ENCODE measurements at places on chromosomes 16 and 17.

GRCh38 chr17:64357191-64357981, 33.3 kb downstream of the PECAM1 start:
- DNase-seq, result no peak

DNA sequence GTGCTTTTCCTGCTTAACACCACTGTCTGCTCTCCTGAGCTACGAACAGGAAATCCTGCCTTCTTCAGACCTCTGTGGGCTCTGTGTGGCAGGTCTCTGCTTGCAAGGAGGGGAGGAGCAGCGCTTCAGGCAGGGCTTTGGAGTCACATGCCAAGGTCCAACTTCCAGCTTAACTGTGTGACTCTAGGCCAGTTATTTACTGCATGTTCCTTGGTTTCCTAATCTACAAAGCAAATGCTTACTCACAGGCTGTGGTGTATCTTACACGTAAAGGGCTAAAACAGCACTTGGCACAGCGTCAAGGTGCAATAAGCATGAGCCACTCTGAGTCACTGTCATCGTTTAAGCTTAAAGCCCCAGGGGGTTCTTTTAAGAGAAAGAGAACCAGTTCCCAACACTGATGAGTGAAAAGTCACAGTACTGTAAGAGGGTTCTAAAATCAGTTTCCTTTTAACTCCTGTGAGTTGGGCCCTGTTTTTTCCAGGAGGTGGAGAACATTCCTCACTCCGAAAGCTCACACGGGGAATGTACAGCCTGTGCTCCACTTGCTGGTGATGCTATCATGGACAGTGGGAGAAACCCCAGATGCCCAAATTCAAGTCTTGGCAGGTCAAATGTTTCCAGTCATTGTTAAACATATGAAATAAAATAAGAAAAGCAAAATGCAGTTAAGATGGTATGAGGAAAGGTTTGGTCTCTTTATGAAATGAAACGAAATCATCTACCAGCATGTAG, 54.1 kb upstream of the BCAR1 start:
- DNase-seq, result peak; percentile 91

- DNase-seq, result no peak
These were observed 712 bp downstream of the HOXB4 start for GRCh38 chr17:48577330-48577945.

DNA sequence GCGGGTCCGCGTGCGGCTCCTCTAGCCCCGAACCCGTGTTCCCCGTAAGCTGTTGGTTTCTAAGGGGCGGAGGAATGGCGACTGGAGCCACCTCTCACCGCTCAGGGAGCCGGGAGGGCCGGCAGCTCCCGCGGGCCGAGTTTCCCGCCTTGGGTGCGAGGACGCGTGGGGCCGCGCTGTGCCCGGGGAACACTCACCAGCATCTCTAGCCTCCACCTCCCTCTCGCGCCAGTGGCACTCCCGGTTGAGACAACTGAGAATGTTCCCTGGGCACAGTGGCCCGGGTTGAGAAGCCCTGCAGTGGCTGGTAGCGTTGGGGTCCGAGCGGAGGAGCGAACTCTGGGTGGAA, 560 bp downstream of the TELO2 start:
- DNase-seq, result peak; percentile 15

DNA sequence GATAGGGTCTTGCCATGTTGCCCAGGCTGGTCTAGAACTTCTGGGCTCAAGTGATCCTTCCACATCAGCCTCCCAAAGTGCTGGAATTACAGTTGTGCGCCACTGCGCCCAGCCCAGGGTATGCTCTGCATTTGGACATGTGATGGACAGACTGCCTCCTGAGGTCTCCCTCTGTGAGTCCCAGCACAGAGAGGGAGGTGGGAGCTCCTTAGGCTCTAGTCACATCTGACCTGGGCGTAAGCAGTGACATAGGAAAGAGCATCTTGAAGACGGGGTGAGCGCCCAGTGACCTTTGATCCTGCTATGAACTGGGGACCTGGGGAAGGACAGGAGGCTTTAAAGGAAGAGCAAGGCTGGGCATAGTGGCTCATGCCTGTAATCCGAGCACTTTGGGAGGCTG, 2.2 kb upstream of the GFAP start:
- no peak for DNase-seq

GRCh38 chr17:30557916-30558685, 80.9 kb downstream of the GOSR1 start:
- no peak for DNase-seq

DNA sequence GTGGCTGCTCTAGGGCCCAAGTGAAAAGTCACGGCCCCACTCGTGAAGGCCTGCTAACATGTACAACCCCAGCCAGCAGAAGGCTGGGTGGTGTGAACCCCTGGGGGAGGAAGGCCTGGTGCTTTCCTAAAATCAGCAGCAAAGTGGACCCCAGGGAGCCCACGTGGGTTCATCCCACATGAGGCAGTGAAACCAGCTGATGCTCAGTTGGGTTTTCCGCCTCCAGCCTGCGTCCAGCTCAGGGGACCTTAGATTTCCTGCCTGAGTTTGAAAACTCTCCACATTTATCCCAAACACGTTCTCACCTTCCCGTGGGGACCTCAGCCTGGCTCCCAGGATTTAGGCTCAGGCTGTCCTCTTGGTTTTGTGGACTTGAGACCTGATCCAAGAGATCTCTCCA, 85.8 kb downstream of the SOCS1 start:
- no peak for DNase-seq

- DNase-seq, result no peak
These were observed 29.6 kb downstream of the HS3ST3B1 start for GRCh38 chr17:14330492-14330962.

DNA sequence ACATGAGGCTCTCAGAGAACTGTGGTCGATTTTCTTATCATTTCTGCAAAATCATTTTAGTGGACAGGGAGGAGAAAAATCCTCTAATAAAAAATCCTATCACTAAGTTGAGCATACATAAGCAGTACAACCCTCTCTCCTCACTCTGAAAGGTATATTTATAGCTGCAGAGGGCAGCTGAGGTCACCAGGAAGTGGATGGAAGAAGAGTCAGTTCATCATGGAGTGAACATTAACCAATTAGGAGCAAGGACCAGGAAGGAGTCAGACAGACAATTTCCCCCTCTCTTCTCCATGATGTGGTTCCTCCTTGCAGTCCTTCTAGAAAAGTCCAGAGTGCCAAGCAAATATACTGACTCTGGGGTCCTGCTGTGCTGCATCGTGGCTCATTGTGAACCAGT, 253.7 kb downstream of the TOX3 start:
- no peak for DNase-seq

DNA sequence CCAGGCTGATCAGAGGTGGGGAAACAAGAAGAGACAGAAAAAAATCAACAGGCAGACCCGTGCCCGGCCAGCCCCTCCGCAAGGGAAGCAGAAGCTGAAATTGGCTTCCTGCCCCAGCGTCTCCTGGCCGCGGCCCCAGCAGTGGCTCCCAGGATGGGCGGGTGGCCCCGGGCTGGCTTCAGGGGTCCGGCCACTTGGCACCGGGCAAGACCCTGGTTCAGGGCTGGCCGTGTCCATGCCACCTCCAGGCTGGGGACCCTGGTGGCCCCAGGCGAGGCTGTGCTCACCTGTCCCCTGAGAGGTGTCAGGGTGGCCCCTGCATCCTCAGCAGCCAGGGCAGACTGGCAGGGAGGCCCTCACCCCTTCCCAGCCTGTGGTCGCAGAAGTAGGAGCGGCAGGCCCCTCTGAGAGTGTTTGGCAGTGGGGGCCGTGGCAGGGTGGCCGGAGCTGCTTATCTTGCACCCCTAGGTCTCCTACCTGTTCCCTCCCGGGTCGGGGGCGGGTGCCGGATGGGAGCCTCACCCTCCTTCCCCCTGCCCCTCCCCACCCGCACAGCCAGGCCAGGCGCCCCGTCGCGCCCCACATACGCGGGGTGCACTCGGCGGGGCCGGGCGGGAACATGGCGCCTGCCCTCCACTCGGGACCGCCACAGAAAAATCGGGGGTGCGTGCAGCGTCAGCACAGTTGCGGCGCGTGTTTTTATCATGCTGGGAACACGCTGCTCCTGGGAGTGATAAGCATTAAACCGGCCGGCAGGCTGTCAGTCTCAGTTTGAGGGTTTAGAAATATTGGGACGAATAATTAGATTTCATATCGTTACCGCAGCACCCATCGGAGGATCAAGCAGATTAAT, 46.7 kb upstream of the ZC3H18 start:
- peak; percentile 76 for DNase-seq

DNA sequence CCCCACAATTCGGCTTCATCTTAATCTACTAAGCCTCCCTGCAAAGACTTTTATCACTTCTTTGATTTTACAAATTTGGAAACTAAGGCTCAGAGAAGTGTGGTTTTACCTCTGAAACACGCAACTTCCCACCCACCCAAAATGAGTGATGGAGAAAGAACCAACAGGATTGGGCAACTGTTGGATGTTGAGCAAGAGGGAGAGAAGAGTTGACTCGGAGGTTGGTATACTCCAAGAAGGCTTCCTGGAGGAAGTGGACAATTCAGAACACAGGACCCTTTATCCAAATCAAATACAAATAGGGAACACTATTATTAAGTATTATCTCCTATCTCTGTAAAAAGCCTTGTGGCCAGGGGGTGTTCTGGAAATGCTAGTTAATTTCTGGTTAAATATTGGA, 323.0 kb downstream of the C16orf95 start:
- no peak for DNase-seq

- no peak for DNase-seq
These were observed 4.0 kb downstream of the SKA2 start for GRCh38 chr17:59151006-59151405.

DNA sequence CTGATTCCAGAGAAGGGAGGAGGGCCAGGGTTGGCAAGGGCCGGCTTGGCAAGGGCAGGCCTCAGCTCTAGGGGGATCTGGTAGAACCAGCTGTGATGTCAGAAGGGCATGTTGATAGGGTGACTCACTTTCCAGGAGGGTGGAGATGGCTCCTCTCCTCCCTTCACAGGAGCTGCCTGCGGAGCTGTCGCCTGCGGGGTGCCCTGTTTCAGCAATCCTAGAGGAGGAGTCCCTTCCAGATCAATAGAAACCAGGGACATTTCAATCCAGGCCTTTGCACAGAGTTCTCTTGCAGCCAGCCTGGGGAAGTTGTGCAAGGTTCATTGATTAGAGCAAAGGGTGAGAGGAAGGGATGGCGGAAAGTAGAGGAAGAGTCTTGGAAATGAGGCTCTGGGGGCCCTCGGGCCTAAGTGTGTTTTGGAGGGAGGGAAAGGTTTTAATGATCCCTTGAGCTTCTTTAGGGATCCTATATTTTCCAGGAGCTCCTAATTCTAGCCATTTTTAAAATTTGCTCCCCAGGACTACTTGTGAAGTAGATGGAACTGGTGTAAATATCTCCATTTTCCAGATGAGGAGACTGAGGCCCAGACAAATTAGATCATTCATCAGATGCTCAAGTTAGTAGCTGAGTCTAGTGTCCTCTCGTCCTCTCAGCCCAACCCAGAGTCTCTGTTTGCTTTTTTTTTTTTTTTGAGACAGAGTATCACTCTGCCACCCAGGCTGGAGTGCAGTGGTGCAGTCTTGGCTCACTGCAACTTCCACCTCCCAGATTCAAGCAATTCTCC, 24.8 kb upstream of the CSNK2A2 start:
- DNase-seq, result no peak

DNA sequence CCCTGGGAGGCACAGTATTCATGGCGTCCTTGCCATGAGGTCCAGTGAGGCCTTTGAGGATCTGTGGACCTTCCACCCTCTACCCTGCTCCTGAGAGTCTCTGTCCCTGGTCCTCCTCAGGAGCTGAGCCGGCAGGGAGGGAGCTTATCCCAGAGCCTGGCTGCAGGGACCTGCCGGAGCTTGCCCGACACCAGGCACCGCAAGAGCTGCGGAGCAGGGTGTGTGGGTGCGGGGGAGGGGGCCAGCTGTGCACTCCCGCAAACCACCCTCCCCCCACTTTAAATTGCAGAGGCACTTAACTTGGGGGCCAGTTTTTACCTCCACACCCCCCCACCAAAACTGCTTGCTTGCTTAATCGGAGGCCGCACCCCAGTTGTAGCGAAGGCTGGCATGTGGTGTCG, 609 bp upstream of the ZNF750 start:
- no peak for DNase-seq

DNA sequence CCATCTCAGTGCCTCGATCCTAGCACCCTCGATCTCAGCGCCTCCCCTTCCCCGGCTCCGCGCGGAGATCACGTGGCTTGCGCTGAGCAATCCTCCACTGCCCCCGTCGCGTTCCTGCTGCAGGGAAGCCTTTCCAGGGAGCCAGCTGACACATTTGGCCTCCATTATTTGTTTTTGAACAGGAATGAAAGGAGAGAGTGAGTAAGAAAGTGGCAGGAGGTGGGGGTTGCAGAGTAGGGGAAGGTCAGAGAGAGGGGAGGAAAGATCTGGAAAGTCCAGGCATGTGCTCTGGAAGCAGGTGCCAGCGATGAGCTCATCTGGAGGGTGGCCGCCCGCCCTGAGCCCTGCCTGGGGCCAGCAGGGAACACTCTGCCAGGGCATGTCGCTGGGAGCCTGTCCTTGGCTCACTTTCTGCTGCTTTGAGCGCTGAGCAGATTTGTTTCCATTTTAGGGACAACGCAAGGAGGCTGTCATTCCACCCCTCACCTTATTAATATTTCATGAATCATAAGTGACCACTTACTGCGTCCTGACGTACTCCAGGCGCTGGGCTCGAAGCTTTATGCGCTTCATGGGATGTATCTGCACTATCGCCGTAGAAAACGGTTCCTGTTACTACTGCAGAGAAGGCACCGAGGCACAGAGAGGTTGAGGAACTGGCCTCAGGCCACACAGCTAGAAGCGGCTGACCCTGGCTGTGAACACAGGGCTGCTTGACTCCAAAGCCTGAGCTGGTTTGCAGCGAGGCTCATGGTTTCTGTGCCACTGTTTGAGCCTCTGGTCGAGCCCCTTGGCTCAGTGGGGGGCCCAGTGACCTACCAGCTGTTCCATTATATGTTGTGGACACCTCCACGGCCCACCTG, 283.1 kb downstream of the SEC14L1 start:
- DNase-seq, result no peak

DNA sequence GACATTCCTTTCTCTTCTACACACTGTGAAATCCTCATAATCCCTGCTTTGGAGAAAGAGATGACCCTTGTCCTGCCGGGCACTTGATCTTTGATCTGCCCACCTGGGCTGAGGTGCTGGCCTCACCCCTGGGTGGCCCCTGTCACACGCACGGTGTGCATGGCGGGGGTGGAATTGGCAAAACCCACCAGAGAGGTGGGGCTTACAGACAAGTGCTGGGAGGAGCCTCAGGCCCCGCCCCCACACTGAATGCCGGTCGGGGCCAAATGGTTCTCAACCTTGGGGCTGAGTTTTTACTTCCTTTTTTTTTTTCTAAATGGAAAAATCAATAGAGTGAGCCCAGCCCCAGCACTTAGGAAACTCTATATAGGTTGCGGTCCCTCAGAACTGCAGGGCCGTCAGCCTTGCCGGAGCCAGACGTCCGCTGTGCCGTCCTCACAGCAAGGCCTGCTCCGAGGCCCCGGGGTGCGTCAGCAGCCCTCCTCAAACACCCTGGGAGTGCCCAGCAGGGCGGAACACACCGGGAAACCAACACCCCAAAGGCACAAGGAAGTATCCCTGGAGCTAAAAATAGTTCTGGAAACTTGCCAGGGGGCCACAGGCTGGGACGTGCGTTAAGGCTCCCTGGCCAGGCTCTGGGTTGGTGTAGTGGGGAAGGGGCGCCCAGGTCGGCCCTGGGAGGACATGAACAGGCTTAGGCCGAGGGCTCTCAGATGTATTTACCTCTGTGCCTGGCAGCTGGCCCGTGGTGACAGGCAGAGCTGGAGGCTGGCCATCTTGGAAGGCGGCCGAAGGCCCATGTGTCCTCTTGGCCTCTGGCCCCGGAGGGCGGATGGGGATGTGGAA, 11.0 kb downstream of the GPRC5C start:
- DNase-seq, result no peak
